Lower lobe of right lung (tissue), 2 donors: ENCODE measurements at places on chromosomes 1 and 21. TPM values are rescaled to one million over a fixed set of nuclear protein-coding genes. Genes with fewer than 3 reads are reported as not detected.

- peak overlapping the region; percentile 99 for H3K4me3 ChIP-seq
- no peaks in the 10 kb centered on the region for H3K27me3 ChIP-seq
- H3K36me3 ChIP-seq: peaks cover 7% of the 10 kb centered on the region
- peaks cover 63% of the 10 kb centered on the region for H3K4me1 ChIP-seq
- peak; percentile 59 for DNase-seq
Observed at GRCh38 chr1:151612501-151613281, 841 bp downstream of the SNX27 start.

DNA sequence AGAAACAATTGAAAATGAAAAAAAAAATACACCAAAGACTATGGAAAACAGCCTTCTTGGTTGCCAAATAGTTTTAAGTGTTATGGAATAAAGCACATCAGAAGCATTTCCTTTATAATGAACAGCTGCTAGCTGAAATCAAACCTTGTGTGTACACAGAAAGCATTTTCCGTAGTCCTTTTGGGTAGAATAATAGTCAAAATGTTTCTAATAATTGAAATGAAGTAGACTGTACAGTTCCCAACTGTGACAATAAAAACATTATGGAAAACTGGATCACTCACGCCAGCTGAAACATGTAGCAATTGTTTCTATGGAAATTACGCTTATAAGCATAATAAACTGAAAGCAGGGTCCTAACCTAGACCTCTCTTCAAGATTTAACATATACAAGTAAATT is 856.3 kb upstream of the B3GALT2 start:
- no peak overlapping the region for H3K4me3 ChIP-seq
- no peaks in the 10 kb centered on the region for H3K27me3 ChIP-seq
- H3K4me1 ChIP-seq: no peaks in the 10 kb centered on the region
- H3K27ac ChIP-seq: no peak overlapping the region
- no peak for DNase-seq

DNA sequence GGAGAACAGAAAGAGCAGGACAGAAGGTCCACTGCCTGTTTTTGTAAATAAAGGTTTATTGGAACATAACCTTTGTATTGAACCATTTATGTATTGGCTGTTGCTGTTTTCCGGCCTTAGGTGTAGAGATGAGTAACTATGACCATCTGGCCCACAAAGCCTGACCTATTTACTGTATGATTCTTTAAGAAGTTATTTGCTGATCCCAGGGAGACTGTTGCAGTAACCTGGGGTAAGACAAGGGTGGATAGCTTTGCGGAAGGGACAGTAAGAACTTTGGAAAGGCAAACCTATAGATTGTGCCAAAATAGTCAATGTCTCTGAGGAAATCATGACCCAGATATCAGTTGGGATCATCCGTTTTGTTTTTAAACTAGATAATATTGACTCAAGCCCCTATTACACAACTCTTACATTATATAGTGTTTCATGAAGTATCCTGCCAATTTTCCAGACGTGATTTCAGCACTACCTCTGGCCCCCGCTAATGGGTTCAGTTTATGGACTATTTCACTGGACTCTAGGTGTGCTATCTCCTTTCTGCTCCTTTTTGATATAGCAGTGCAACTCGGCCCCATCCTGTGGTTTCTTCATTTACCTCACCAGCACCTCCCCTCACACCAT is 20.8 kb upstream of the TLCD4 start:
- no peaks in the 10 kb centered on the region for H3K36me3 ChIP-seq
- no peaks in the 10 kb centered on the region for H3K27me3 ChIP-seq
- no peak overlapping the region for H3K4me3 ChIP-seq
- DNase-seq: no peak
- H3K27ac ChIP-seq: no peak overlapping the region

DNA sequence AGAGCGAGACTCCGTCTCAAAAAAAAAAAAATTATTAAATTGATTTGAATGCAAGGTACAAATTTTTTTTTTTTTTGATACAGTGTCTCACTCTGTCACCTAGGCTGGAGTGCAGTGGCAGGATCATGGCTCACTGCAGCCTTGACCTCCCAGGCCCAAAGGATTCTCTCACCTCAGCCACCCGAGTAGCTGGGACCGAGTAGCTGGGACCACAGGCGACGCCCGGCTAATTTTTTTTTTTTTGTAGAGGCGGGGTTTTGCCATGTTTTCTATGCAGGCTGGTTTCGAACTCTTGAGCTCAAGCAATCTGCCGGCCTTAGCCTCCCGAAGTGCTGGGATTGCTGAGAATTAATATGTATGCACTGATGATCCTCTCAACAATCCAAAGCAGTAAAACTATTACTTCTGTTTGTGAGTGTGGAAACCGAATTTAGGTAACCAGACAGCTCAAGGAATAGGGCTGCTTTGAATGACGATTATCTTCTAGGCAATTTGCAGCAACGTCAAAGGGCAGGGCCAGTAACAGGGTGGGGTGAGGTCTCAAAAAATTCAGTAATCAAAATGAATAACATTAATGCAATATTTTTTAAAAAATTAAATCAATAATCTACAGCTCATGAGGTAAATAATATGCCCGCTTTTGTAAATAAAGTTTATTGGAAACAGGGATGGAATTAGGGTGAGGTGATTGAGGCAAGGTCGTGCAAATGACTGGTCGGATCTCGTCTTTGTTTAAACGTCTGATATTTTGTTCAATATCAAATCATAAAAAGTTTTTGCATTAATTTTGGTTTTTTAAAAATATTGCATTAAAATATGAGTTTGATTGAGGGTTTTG is 1.2 kb downstream of the CLSPN start:
- H3K27ac ChIP-seq: peak overlapping the region; percentile 84
- DNase-seq: no peak
- no peaks in the 10 kb centered on the region for H3K36me3 ChIP-seq
- peaks cover 7% of the 10 kb centered on the region for H3K4me1 ChIP-seq
- H3K27me3 ChIP-seq: no peaks in the 10 kb centered on the region

DNA sequence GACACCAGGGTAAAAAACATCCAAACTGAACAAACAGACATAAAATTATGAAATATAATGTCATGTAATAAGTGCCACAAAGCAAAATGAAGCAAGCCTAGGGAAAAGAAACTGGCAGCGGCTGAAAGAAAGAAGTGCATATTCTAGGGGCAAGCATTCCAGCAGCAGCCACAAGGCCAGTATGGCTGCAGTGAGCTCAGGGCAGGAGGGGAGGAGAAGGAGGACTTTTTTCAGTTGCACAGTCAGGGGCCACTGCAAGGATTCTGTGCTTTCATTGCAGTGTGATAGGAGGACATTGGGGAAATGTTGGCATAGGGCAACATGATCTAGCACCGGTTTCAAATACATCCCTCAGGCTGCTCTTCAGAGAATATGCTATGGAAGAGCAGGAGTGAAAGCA is 263.8 kb downstream of the NEGR1 start:
- no peaks in the 10 kb centered on the region for H3K4me1 ChIP-seq
- DNase-seq: no peak
- no peak overlapping the region for H3K27ac ChIP-seq
- no peaks in the 10 kb centered on the region for H3K36me3 ChIP-seq
- no peak overlapping the region for H3K4me3 ChIP-seq

DNA sequence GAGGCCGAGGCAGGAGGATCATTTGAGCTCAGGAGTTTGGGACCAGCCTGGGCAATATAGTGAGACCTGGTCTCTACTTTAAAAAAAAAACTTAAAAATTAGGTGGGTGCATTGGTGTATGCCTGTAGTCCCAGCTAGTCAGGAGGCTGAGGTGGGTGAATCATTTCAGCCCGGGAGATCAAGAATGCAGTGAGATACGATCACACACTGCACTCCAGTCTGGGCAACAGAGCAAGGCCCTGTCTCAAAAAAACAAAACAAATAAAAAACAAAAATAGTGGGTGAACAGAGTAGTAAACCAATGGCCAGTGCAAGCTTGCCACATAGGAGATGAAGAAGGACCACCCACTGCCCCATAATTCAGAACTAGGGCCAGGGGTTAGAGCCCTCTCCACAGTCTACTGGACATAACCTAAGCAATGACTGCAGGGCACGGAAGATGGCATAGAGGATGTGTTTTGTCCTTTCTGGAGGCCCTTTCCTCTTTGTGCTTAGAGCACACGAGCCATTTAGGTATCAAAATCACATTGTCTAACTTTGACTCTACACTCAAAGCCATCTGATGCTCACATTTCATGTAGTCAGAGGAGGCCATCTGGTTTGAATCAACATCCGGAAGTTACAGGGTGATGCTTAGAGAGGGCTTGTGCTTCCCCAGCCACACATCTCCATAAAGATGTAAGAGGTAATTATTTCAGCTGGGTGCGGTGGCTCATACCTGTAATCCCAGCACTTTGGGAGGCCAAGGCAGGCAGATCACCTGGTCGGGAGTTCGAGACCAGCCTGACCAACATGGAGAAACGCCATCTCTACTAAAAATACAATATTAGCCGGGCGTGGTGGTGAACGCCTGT is 12.6 kb downstream of the CD2 start:
- H3K4me1 ChIP-seq: peaks cover 23% of the 10 kb centered on the region
- no peaks in the 10 kb centered on the region for H3K27me3 ChIP-seq
- no peak overlapping the region for H3K4me3 ChIP-seq
- no peak for DNase-seq
- H3K27ac ChIP-seq: no peak overlapping the region

DNA sequence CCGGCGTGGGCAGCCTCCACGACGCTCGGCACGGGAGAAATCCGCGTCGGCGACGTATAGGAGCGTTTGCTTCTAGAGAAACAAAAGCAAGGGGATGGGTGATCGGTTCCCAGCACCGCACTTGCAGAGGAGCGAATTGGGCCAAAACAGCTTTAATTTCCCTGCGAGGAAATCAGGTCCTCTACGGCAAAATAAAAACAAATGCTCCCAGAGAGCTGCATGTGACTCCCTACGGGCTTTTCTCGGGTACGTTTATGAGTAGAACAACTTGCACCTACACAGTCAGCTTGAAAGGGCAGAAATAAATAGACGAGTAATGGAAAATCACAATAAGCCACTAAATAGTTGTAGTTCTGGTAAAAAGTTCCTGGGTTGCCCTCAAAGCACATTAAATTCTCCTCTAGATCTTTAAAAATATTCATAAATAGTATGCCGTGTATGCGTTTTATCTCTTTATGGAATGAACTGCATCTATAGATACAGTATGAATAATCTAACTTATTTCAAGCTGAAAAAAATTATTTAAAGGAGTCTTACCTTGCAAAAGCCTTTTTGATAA is 1.2 kb downstream of the NHLH2 start:
- DNase-seq: no peak
- peaks cover 26% of the 10 kb centered on the region for H3K4me1 ChIP-seq
- no peak overlapping the region for H3K27ac ChIP-seq

GRCh38 chr1:238552271-238552670 is 661.5 kb upstream of the ZP4 start:
- H3K4me1 ChIP-seq: no peaks in the 10 kb centered on the region
- no peak overlapping the region for H3K27ac ChIP-seq
- no peak overlapping the region for H3K4me3 ChIP-seq
- H3K36me3 ChIP-seq: no peaks in the 10 kb centered on the region
- no peak for DNase-seq

GRCh38 chr1:112256411-112256810 is 139.6 kb upstream of the CTTNBP2NL start:
- DNase-seq: no peak
- H3K36me3 ChIP-seq: no peaks in the 10 kb centered on the region
- no peaks in the 10 kb centered on the region for H3K27me3 ChIP-seq
- H3K4me1 ChIP-seq: peaks cover 4% of the 10 kb centered on the region
- H3K4me3 ChIP-seq: no peak overlapping the region

DNA sequence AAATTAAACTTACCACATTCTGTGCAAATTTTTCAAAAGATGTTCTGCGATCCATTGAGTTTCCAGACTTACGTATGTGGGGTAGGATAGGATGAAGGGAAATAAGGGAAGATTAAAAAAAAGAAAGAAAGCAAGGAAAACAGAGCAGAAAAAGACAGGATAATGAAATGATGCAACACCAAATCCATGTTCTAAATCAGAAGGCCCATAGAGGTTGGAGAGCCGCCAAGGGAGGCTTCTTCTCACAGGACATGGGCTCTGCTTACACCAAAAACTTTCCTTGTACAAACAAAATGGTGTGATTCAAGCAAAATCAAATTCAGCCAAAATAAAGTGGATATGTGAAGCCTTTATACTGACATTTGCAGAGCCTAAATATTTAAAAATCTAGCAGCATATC is 189.5 kb upstream of the GREM2 start:
- no peaks in the 10 kb centered on the region for H3K36me3 ChIP-seq
- H3K27me3 ChIP-seq: no peaks in the 10 kb centered on the region
- DNase-seq: no peak
- no peak overlapping the region for H3K27ac ChIP-seq
- no peak overlapping the region for H3K4me3 ChIP-seq
- no peaks in the 10 kb centered on the region for H3K4me1 ChIP-seq

- DNase-seq: no peak
- H3K36me3 ChIP-seq: no peaks in the 10 kb centered on the region
- H3K27ac ChIP-seq: no peak overlapping the region
- H3K4me1 ChIP-seq: no peaks in the 10 kb centered on the region
- no peak overlapping the region for H3K4me3 ChIP-seq
- no peaks in the 10 kb centered on the region for H3K27me3 ChIP-seq
Observed at GRCh38 chr1:40621821-40622450, 43.5 kb downstream of the RIMS3 start.

DNA sequence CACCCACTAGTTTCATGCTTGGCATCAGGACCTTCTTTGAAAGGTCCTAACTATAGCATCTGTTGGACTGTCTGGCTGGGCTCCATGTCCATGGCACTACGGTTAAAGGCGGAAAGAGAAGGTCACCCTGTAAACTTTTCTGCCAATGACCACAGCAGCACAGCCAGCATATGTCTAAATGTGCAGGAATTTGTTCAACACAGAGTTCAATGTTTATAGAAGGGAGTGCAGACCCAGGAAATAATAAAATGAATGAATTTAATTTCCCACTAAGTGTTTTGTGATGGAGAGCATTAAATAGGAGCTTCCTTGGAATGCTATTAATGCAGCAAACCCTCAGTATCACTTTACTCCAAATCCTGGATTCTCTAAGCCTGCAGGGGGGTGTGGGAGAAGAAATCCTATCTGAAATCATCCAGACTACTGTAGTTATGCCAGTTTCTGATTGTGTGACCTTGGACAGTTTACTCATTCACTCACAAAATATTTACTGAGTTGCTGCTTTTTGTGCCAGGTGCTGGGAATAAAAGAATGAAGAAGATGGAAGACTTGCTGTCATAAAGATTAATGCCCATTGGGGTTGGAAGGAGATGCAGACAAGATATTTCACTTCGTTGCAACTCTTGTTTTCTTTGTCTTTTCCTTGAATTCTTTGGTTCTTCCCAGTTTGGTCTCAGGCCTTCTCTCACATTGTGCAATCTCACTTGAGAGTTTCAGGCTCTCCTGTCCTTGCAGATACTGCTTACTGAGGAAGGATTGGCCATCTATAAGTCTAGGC is 195.0 kb downstream of the ROR1 start:
- no peak for DNase-seq
- no peaks in the 10 kb centered on the region for H3K36me3 ChIP-seq
- H3K4me3 ChIP-seq: no peak overlapping the region

- DNase-seq: no peak
- H3K27ac ChIP-seq: no peak overlapping the region
- peaks cover 10% of the 10 kb centered on the region for H3K36me3 ChIP-seq
- H3K4me1 ChIP-seq: peaks cover 14% of the 10 kb centered on the region
- H3K4me3 ChIP-seq: no peak overlapping the region
Observed at GRCh38 chr1:15764269-15764764, 5.7 kb downstream of the FBLIM1 start.

- H3K4me1 ChIP-seq: no peaks in the 10 kb centered on the region
- no peak overlapping the region for H3K27ac ChIP-seq
- no peaks in the 10 kb centered on the region for H3K27me3 ChIP-seq
- no peak for DNase-seq
Observed at GRCh38 chr1:235586413-235586812, 63.2 kb downstream of the GNG4 start.

- H3K27me3 ChIP-seq: no peaks in the 10 kb centered on the region
- H3K27ac ChIP-seq: peak overlapping the region; percentile 81
- no peaks in the 10 kb centered on the region for H3K36me3 ChIP-seq
- peak overlapping the region; percentile 85 for H3K4me3 ChIP-seq
Observed at GRCh38 chr21:45074818-45075595, 627 bp downstream of the ADARB1 start.

Gene SLAMF7
- 7.9 TPM for total RNA-seq

Gene DMRTA2
- not detected for total RNA-seq

Gene FOXD3
- not detected for total RNA-seq
